ENCODE measurements at places on chromosomes 1 and 21.

- DNase-seq, result no peak
Measured at GRCh38 chr1:208187499-208188041, 56.6 kb downstream of the PLXNA2 start.

DNA sequence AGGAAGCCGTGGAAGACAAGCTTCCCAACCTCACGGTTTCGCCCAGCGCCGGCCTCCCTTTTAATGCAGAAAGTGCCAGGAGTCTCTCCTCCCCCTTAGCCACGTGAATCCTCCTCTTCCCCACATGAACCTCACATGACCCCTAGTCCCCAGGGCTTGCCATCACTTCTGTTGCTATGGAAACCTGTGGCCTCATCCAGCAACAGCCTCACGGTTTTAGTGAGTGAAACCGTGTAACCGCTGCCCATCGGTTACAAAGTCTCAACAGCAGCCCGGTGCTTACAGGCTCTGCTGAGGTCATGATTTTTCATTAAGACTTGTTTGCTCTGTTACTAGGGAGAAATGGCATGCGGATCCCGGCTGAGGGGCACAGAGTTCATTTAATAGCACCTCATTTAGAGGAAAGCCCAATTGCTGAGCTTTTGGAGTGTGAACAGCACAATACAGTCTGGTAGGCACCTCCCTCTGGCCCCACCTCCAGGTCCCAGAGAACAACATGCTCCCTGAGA is 143.2 kb upstream of the BACE2 start:
- DNase-seq, result no peak

GRCh38 chr21:30434033-30434631 is 4.1 kb downstream of the KRTAP13-4 start:
- peak; percentile 3 for DNase-seq

DNA sequence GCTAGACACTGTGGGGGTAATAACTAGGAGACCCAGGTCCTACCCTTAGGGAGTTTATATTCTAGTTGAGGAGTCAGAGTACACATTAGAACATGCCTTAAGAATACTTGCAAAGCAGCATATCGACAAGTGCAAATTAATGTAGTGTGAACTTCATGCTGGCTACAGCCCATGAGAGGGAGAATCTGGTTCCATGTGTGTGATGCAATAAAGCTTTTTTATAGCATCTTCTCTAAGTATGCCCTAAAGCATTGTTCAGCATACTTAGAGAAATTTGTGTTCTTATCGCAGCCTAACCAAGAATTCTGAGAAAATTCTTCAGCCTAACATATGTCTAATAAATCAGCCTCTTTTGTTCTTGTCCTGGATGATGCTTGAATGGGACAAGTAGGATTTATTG is 95.5 kb downstream of the SDCCAG8 start:
- no peak for DNase-seq

Data from stimulated activated CD4-positive, alpha-beta T cell treated with anti-CD3 and anti-CD28 coated beads, Interleukin-2, amount 100 ng/mL, for 48 hours (primary cell).